ENCODE measurements at places on chromosomes 13 and 19.

DNA sequence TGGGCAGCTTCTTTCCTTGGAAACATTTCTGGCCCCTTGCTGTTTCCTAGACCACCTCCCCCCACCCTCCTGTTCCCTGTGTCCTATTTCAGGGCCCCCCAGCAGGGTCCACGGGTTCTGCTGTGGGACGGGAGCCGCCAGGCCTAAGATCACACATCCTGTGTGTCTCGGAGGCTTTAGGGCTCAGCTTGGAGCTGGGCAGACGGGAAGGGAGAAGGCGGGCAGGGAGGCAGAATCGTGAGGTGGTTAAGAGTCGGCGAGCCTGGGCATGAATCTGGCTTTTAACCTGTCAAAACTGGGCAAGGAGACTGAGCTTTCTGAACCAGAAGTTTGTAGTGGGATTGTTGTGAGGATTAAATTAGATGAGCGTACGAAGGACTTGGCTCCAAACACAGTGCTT, 4.8 kb downstream of the KCNC3 start:
- no peak for DNase-seq

GRCh38 chr19:44580366-44580895, 32.9 kb upstream of the IGSF23 start:
- no peak for DNase-seq

GRCh38 chr19:47239610-47240296, 8.8 kb upstream of the BBC3 start:
- peak; percentile 54 for DNase-seq

- DNase-seq: peak; percentile 23
Observed at GRCh38 chr13:78022164-78022877, 103.7 kb upstream of the EDNRB start.

- no peak for DNase-seq
Observed at GRCh38 chr19:41888926-41889325, 5.9 kb downstream of the ARHGEF1 start.

DNA sequence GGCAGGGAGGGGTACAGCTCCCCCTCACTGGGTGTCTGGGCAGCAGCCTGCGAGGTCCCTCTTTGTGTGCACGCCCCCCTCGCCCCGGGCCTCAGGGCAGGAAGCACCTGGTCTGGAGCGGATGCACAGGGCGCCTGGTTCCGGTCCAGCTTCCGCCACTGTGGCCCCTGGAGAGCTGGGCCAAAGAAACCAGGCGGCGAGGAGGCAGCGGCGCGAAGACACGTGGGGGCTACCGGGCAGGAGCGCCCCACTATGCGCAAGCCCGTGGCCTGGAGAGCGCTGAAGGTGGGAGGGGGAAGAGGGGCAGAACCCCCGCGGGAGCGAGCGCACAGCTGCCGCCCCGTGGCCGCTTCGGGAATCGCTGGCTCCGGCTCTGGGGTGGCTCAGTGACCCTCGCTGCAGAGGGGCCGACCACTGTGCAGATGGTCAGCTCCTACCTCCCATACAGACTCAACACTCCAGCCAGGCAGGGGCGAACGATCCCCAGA, 1.7 kb upstream of the LYL1 start:
- DNase-seq: no peak

GRCh38 chr13:33798023-33798422, 19.9 kb upstream of the RFC3 start:
- DNase-seq: no peak

- DNase-seq: no peak
Observed at GRCh38 chr13:28001837-28002473, 13.5 kb upstream of the URAD start.

DNA sequence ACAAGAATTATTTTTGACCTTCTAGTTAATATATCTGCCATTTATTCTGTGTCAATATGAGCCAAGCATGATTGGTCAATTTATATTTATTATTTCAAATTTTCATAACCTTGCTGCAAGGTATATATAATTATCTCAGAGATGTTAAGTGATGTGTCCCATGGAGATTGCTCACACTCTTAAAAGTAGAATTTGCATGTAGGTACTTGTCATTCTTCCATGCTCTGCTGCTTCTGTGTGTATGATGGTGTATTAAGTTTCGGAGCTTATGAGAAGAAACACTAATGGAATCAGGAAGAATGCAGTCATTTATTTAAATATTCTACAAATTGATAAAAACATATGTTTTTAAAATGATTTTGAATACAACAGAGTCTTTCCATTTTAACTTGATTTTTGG, 586.8 kb upstream of the MIR17HG start:
- DNase-seq: no peak

GRCh38 chr19:31342926-31343325, 6.3 kb downstream of the TSHZ3 start:
- DNase-seq: no peak

DNA sequence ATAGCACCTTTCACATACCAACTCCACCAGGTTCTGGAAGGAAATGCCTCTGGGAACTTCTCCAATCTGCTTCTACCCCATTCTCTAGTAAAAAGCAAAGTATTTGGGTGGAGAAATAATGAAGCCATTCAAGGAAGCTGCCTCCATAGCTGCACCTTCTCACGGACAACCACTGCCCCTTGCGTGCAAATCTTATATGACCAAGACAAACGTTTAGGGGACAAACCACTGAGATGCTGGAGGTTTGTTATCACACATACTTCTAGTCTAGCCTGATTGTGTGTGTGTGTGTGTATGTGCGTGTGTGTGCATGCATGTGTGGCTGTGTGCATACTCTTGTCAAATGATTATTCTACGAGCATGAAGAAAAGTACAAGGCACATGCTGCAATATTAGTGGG, 6.5 kb upstream of the METTL21C start:
- no peak for DNase-seq

GRCh38 chr13:33328701-33329100, 43.1 kb upstream of the STARD13 start:
- no peak for DNase-seq

- DNase-seq: no peak
Observed at GRCh38 chr13:48644141-48644540, 9.6 kb upstream of the CYSLTR2 start.

DNA sequence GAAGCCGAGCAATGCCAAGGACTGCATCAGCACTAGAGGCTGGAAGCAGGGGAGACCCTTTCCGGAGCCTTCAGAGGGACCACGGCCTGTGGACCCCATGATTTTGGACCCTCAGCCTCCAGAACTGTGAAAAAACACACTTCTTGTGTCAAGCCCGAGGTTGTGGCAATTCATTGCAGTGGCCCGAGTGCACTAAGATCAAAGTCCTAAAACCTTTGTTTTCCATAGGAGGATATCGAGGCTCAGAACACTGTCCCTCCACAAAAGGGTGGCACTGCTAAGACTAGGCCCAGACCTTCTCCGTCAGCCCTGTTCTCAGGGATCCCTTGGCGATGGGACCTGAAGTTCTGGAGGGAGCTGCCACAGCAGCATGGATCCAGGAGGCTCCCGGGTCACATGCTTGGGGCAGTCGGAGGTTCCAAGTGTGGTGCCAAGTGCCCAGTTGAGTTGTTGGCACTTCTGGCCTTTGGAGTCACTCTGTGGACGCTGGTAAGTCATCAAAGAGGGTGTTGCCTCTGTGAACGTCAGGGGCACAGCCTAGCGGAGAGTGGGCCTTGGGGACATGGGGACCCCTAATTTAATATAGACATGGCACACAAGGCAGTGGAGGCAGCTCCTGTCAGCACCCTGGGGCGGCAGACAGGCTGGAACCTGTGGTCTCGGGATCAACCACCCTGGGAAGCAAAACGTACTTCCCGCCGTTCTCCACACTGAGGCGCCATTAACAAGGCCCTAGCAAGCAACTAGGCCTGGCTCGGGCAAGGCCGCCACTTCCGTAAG, 199.2 kb downstream of the COL4A1 start:
- peak; percentile 27 for DNase-seq

DNA sequence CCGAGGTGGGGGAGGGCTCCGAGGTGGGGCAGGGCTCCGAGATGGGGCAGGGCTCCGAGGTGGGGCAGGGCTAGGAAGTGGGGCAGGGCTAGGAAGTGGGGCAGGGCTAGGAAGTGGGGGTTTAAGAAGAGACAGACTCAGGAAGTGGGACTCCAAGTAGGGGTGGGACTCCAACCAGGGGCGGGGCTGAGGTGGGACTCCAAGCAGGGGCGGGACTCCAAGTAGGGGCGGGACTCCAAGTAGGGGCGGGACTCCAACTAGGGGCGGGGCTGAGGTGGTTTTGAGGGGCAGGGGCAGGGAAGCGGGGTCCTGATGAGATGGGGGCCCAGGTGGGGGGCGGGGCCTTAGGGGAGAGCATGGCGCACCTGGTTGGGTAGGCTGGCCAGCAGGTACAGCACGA, 13.6 kb downstream of the CFD start:
- peak; percentile 75 for DNase-seq

GRCh38 chr19:41753936-41754529, 1.3 kb upstream of the CEACAM6 start:
- peak; percentile 10 for DNase-seq
